ENCODE measurements at places on chromosomes 2 and 18.
A peak's percentile ranks its signal among the peaks of the same experiment; 100 is the strongest.

DNA sequence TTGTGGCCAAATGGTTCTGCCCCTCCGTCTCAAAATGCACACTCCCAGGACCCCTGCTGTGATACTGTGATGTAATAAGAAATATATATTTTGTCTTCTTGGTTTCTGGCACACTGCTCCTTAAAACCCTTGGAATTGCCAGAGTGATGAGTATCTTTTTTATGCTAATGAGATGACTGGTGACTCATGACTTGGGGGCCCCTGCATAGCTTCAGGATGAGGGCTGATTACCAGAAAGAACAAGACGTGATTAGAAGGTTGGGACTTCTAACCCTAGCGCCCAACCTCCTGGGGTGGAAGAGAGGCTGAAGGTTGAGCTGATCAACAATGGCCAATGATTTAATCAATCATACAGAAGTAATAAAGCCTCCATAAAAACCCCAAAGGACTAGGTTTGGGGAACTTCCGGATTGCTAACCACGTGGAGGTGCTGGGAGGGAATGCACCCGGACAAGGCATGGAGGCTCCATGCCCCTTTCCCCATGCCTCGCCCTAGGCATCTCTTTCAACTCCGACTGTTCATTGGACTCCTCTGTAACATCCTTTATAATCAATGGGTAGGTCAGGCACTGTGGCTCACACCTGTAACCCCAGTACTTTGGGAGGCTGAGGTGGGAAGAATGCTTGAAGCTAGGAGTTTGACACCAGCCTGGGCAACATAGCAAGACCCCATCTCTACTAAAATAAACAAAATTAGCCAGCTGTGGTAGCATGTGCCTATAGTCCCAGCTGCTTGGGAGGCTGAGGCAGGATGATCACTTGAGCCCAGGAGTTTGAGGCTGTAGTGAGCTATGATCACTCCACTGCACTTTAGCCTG, 89.1 kb downstream of the HS1BP3 start:
- no peak for DNase-seq

- DNase-seq: no peak
Observed at GRCh38 chr2:20635113-20635510, 15.8 kb downstream of the HS1BP3 start.

DNA sequence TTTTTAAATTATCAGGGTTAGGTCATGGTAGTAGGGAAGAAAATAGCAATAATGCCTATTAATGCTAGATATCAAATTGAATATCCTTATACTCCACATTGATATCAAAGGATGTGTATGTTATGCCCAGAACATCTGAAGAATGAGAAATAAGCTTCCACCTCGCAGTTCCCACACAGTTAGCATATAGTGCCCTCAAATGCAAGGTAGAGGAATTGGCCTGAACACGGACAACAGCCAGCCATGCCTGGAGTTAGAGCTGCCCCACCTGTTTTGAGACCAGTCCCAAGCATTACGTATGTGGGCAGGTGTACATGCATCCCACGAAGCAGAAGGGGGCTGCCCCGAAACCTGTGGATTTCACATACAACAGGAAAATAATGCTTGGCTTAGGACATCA, 79.6 kb downstream of the SUMO1 start:
- no peak for DNase-seq

DNA sequence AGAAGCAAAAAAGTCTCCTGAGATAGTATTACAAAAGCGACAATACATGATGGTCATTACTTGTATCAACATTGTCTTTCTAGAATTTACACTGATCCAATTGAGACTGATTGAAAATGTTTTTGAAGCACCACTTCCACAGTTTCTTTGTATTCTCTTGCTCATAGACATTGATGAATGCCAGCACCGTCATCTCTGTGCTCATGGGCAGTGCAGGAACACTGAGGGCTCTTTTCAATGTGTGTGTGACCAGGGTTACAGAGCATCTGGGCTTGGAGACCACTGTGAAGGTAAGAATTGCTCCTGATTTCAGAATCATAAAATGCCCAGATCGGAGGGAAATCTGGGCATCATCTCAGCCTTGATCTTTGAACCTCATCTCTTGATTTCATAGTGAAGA, 175.1 kb upstream of the RASGRP3 start:
- DNase-seq: no peak

DNA sequence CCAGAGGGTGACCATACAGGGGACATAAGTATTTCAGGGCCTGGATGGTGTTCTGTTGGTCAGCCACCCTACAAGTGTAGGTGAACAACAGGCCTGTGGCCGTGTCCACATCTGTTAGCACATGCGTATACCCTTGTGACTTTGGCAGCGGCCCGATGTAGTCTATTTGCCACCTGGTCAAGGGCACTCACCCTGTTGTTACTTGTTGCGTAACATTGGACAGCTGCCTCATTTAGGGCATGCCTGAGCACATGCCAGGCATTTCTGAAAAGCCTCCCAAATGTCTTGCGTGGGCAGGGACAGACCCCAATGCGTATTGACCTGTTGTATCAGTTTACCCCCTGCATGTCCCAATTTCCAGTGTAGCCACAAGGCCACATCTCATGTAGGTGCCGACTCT, 235.0 kb downstream of the MBD5 start:
- DNase-seq: no peak

DNA sequence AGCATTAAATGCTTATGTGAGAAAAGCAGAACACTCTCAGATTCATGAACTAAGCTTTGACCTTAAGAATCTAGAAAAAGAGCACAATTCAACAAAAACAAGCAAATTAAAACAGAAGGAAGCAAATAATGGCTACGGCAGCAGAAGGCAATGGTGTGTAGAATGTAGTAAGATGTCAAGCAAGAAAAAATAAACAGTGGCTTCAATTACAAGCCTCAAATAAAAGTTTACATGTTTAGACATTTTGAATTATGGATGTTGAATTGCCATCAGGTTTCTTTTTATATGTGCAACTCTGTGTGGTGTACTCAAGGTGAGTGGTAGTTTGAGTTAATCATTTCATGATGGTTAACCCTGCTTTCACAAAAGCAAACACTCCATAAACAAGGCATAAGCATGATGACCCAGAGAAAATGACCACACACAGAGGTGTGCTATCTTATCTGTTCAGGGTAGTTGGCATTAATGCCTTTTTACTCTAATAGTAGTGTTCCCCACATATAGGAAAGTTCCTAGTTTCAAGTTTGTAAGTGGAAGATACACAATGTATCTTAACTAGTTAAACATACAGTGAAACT, 207.1 kb downstream of the FIGN start:
- no peak for DNase-seq

DNA sequence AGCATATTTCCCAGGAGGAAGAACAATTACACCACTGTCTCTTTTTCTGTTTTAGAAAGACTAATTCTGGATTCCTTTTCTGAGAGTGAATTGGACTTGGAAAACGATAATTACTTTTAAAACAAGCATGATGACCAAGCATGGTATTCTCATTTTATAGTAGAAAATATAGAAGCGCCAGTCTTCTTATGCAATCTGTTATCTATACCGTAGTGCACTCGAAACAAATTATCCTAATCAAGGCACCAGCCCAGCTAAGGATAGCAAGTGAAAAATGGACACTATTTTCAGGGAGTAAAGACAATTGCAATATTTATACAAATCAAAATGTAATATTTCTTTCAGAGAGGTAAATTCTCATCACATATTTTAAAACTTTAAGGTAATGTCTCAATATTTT, 892.1 kb upstream of the POU3F3 start:
- DNase-seq: no peak

DNA sequence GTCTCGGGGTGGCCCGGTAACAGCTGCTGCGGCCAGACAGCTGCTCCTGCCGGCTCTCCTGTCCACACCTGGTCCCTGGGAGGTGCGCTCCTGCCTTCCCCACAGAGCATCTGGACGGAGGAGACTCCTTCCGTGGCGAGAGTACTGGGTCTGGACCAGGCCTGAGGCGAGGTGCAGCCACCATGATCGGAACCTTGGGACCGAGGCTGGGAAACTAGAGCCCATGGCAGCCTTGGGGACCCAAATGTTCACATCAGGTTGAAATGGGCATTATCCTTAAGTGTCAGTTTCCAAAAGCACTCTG, 628 bp downstream of the GIGYF2 start:
- no peak for DNase-seq

- DNase-seq: no peak
Observed at GRCh38 chr2:237693291-237693994, 66.1 kb downstream of the LRRFIP1 start.

- no peak for DNase-seq
Observed at GRCh38 chr18:69109686-69110085, 291.0 kb upstream of the DOK6 start.

DNA sequence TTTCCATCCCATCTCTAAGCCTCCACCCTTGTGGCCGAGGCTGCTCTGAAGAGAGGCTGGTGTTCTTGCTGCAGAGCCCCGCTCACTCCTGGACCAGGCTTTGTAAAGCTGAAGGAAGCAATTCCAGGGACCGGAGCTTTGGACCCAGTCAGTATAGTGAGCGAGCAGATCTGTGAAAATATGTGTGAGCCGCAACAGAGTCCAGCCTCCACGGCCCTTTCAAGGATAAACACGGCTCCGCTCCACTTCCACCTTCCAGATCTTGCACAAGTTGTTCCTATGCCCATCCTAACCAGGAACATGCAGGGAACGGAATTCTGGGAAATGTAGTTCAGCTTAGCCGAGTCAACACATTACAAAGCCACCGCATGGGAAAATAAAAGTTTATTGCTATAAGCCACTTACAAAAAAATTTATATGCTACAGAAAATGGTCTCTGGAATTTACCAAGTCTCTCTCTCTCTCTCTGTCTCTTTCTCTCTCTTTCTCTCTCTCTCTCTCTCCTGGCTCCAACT, 151.7 kb upstream of the ZNF521 start:
- DNase-seq: peak; percentile 52

DNA sequence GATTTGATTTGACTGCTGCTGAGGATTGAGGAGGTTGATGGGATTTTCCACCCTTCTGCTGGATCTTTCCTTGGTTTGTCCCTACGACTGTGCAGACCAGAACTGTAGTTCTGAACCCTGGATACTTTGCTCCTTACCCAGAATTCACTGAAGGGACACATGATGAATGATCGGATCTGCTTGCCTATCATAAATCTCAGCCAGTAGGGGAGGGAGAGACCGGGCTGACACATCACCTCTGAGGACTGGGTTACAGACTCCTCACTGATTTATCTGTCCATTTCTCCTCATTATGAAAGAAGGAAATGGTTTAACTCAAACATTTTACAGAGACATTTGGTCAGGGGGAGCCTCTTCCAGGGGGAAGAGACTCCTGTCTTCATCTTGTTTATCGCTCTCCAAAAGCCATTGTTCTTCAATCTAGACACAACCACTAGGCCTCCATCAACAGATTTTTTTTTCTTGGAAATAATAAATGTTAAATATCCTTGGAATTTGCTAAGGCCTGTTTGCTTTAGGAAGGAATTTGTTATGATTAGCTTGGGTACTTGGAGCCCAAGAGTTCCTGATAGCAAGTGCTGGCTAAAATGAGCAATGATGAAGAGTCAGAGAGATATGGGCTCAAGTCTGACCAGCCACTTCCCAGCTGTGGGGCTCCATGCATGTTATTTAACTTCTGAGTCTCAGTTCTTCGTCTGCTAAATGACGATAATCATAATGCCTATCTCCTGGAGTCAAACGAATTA, 925.5 kb downstream of the SLC4A3 start:
- no peak for DNase-seq

GRCh38 chr2:9178904-9179571, 27.6 kb upstream of the ASAP2 start:
- DNase-seq: peak; percentile 56

- DNase-seq: peak; percentile 92
Observed at GRCh38 chr2:5749347-5749746, 57.2 kb downstream of the SOX11 start.

DNA sequence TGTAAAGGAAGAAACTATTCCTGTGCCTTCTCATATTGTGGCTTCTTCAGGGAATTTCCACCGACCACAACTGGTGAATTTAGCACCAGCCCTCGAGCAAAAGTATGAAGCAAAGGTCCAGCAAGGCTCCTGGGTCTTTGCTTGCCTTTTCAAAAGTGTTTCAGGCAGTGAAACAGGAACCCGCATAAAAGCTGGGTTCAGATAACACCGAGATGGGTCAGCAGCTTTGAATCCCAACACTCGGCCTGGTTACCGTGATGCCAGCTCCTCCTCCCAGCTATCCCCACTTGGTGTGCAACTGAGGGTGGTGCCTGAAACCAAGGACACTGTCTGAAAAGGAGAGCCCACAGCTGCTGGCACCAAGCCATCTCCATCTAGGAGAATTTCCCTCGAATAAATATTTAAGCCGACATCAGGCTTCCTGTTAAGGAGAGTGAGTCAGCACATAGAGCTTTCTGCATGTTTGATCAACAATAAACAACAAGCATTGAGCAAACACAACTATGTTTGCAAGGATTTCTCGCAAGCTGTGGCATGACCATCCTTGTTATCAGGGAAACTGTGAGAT, 69.5 kb downstream of the ANTXR1 start:
- peak; percentile 48 for DNase-seq

DNA sequence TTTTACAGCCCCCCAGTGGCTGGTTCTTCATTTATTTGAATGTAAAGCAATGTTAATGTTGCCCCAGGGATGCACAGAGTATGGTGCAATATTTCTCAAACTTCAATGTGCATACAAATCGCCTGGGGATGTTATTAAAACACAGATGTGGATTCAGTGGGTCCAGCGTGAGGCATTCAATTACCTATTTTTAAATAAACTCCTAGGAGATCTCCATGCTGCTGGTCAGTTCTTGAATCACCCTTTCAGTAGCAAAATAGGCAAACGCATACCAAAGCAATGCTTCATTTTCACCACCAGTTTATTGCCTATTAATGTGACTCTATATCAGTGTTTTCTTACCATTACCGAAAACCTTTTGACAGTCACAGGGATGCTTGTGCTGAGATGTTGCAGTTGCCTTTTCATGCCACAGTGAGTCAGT, 530.7 kb downstream of the CBLN2 start:
- DNase-seq: no peak

DNA sequence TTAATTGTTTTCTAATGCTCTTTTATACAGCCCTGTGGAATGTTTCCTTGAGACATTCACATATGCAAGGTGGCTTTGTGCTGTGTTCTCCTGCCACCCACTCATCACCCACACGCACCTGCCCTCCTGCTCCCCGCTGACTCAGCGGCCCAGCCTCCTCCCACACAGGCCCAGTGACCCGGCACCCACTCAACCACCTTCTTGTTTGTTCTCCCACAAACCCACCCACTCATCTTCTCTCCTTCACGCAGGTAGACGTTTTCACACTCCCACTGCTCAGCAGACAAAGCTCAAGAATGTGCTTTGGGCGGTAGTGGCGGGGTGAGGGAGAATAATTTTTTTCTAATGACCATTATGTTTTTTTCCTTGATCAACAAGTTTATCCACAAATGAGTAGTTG, 28.6 kb upstream of the NEMP2 start:
- no peak for DNase-seq

GRCh38 chr2:196440413-196440812, 199.1 kb upstream of the CCDC150 start:
- no peak for DNase-seq

GRCh38 chr2:172842511-172843265, 107.0 kb downstream of the RAPGEF4 start:
- DNase-seq: peak; percentile 33

Data from left ventricle myocardium superior (tissue), 1 donor.